Activated naive CD4-positive, alpha-beta T cell treated with anti-CD3 and anti-CD28 coated beads for 36 hours (primary cell): ENCODE measurements at places on chromosomes 7 and 10.
A peak's percentile ranks its signal among the peaks of the same experiment; 100 is the strongest.

DNA sequence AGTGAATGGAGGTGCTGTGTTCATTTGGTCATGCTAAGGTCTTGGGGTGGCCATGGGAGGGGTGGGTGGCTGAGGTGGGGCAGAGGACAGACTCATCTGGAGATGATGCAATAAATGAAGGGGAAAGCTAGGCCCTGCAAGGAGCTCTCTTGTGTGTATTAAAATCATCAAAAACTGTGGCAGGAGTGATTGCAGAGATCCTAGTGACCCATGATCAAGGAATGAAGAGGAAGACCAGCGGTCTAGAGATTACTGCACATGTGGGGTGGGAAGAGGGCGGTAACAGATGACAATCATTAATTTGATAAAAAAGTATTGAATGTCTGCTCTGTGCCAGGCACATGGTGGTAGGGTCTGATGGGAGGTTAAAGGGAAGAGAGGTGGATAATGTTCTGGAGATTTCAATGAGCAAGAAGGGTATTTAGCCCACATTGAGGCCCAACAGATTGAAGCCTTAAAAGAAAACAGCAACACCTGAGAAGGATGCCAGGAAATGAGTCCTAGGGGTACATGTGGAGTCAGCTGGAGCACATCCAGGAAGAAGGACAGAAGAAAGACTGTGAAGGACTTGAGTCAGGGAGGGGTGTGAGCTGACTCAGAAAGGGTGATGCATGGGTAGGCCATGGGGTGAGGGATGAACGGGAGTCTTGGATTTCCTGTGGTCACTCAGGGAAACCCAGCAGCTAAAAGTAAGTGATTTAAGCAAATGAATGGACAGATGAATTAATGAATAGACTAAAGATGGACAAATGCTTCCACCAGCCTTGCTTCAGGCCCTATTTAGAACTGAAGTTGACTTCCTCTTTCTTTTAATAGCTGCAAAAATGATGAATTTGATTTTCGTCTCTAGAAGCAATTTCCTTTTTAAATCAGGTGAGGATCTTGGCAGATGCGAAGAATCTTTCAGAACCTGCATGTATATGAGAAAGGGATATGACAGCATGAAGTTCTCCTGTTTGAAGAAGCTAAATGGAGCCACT, 83.1 kb upstream of the IGFBP3 start:
- no peak for DNase-seq

DNA sequence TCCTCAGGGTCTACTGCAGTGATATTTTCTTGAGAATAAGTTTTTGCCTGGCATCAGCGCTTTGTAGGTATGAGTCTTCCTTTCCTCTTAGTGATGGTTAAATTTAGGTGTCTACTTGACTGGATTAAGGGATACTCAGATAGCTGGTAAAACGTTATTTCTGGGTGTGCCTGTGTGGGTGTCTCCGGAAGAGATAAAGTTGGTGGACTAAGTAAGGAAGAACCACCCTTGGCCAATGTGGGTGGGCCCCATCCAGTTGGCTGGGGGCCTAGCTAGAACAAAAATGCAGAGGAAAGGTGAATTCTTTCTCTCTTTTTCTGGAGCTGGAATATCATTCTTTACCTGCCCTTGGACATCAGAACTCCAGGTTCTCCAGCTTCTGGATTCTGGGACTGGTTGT, 138.8 kb downstream of the ADCYAP1R1 start:
- DNase-seq: no peak

GRCh38 chr7:130875265-130875741, 141.3 kb upstream of the KLF14 start:
- DNase-seq: peak; percentile 67

DNA sequence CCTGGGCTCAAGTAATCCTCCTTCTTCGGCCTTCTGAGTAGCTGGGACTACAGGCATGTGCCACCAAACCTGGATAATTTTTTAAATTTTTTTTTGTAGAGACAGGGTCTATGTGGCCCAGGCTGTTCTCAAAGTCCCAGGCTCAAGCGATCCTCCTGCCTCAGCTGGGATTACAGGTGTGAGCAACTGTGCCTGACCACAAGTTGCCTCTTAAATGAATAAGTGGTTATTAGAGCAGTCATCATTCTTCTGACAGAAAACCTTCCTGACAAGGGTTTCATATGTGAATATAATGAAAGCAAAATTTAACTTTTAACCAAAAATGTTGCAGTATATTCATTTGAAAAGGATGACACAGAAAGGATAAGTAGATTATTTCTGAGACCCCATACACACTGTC, 532.5 kb downstream of the GRM8 start:
- no peak for DNase-seq

GRCh38 chr10:30821261-30821993, 191.9 kb upstream of the LYZL2 start:
- no peak for DNase-seq

DNA sequence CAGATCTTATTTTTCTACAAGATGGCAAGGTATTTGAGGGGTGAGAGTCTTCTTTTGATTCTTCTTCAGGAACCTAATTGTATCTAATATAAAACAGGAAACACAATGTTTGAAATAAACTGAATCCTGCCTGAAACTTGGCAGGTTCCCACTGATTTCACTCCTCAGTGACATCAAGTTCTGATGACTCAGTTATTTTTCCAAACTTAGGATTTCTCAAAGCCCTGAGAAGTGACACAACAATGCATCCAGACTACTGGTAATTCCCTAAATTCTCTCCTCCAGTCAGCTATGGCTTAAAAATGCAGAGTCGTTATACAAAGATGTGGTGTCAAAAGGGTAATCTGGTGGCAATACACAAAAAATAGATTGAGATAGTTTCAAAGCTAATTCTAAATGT, 80.9 kb downstream of the ABLIM1 start:
- DNase-seq: no peak

- DNase-seq: no peak
These were observed 437.9 kb downstream of the SDK1 start for GRCh38 chr7:3738964-3739363.

DNA sequence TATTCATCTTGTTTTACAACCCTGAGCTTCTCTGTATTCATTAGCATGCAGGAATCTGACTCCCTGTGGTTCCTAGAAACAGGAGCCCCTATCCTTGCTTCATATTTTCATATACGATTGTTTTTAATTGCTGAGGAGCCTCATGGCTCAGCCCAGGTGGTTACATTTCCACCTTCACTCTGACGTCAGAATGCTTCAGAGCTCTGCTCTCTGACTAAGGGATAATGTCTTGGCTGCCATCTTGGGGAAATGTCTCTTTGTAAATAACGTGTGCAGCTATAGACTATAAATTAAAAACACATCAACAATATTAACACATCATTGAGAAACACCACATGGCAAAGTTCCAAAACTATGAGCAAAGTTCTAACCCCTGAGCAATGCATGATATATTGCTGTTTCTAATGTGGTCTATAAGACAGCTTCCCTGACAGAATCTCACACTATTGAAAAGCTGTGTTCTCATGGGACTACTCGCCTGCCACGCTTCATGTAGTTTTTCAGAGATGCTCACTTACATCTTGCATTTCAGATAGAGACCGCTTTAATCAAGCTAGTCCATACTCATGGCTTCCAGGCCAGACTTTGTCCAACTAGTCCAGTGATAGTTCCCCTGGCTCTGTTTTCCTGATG, 227.0 kb downstream of the SORCS3 start:
- DNase-seq: no peak

- no peak for DNase-seq
These were observed 209.9 kb downstream of the CHCHD3 start for GRCh38 chr7:132872034-132872433.

GRCh38 chr7:2497500-2498336, 21.5 kb upstream of the GRIFIN start:
- DNase-seq: no peak

GRCh38 chr7:81562581-81562980, 207.3 kb downstream of the HGF start:
- DNase-seq: no peak

DNA sequence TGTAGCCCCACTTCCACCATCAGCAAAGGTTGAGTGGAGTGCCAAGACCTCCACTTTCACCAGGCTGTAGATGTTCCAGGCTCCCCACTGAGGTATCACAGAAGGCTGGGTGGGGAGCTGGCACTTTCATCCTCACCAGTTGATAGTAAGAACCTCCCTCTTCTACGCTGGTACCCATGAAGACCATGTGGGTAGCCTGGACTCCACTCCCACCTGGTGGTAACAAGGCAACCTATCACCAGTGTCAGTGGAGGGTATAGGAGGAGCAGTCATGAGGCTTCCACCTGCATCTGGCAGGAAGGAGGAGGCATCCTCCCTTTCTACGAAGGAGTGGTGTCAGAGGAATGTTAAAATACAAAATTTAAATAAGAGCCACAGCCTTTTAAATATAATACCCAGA, 4.4 kb downstream of the SMIM30 start:
- DNase-seq: peak; percentile 10

- DNase-seq: no peak
These were observed 37.1 kb downstream of the COL26A1 start for GRCh38 chr7:101399759-101400158.

DNA sequence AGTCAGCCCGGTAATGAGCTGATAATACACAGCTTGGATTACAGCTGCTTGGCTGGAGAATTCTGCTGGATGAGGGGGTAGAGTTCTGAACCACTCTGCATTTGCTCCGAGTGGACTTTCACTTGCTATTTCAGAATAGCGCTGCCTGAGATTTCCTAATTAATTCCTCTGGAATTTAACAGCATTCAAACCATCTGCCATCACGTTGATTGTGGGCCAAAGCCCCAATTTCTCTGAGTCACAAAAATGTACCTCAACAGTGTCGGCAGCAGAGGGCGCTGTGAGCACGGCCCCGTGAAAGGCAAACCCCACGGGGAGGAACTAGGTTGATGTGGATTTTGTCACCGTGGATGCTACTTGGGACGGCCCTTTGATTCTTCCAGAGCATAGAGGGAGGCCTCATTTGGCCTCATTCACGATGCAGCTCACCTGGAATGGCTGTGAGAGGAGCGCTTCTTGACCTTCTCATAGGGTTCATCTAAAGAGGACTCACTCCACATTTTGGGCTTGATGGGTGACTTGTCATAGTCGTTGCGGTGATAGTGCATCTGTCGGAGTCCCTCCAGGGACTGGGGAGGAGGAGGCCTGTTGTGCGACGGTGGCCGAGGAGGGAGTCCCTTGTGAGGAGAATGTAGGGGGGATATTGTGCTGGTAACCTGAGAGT, 73.3 kb downstream of the PRPF18 start:
- DNase-seq: peak; percentile 82

GRCh38 chr10:114665406-114665805, 7.3 kb upstream of the ABLIM1 start:
- DNase-seq: no peak
